ENCODE measurements at places on chromosomes 7 and 10.

DNA sequence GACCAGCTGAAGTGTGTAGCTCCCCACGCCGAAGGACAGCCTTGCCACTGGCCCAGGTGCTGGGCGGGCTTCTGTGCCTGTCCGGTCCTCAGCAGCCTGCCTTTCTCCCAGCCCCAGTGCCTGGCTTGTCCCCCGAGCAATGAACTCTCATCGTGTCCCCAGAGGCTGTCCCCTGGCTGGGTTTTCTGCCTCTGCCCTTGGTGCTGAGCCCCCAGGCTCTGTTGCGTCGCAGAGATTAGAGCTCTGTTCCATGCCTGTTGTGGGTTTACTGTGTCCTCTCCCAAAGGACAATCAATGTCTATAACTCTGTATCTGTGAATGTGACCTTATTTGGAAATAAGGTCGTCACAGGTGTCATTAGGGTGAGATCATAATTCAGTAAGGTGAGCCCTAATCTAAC is 226.1 kb upstream of the SHH start:
- no peak for DNase-seq

DNA sequence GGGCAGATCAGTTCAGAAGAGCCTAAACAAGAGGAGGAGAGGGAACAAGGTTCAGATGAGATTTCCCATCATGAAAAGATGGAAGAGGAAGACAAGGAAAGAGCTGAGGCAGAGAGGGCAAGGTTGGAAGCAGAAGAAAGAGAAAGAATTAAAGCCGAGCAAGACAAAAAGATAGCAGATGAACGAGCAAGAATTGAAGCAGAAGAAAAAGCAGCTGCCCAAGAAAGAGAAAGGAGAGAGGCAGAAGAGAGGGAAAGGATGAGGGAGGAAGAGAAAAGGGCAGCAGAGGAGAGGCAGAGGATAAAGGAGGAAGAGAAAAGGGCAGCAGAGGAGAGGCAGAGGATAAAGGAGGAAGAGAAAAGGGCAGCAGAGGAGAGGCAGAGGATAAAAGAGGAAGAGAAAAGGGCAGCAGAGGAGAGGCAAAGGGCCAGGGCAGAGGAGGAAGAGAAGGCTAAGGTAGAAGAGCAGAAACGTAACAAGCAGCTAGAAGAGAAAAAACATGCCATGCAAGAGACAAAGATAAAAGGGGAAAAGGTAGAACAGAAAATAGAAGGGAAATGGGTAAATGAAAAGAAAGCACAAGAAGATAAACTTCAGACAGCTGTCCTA is 52.7 kb upstream of the AGBL3 start:
- DNase-seq = no peak

GRCh38 chr10:97124211-97124610 is 61.5 kb downstream of the SLIT1 start:
- DNase-seq = no peak

GRCh38 chr7:47331179-47331565 is 250.7 kb downstream of the TNS3 start:
- no peak for DNase-seq

GRCh38 chr7:84070770-84071169 is 123.8 kb downstream of the SEMA3A start:
- DNase-seq = no peak

DNA sequence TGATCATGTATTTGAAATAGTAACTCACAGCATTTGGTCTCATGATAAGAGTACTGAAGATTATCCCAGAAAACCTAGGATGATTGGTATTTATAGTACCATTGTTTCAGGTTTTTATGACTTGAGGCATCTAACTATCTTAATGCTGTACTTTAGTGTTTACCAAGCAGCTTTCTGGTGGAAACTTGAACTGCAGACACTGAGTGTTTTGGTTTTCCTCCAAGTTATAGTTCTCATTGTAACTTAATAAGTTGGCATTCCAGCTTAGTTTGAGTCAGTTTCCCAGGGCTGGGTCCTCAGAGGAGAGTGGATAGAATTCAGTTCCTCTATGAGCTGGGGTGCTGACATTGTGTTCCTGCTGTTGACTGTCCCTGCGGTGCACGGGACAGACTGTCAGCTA is 50.4 kb downstream of the SEC23IP start:
- no peak for DNase-seq

Data from stimulated activated naive CD4-positive, alpha-beta T cell treated with Interleukin-2 at 50 U/mL for 16 hours (primary cell).